ENCODE measurements at places on chromosomes 11 and 22.

- DNase-seq: no peak
These were observed 62.5 kb upstream of the CD44 start for GRCh38 chr11:35076201-35077100.

GRCh38 chr22:31286360-31287255, 5.7 kb downstream of the PIK3IP1 start:
- DNase-seq: no peak

- DNase-seq: no peak
These were observed 4.8 kb upstream of the APOBEC3H start for GRCh38 chr22:39092111-39092862.

- peak; percentile 55 for DNase-seq
These were observed 209.6 kb downstream of the BUD13 start for GRCh38 chr11:116563028-116563711.

GRCh38 chr11:2220173-2220771, 48.7 kb upstream of the TH start:
- no peak for DNase-seq

- DNase-seq: no peak
These were observed 41.2 kb downstream of the SYTL2 start for GRCh38 chr11:85769771-85770170.

DNA sequence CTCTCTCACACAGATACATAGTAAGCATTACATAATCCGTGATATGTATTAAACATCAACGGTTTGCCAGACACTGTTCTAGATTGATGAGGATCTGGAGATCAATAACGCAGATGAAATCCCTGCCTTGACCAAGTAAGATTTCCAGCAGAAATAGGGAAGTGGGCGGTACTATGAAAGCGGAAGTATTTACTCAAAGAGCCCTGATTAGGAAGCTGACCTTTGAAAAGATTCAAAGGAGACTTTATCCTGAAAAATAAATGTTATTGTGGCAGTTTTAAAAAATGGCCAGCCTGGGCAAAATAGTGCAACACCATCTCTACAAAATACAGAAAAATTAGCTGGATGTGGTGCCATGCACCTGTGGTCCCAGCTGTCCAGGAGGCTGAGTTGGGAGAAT, 26.8 kb downstream of the GAB2 start:
- DNase-seq: no peak

GRCh38 chr11:128779036-128779435, 85.2 kb downstream of the FLI1 start:
- DNase-seq: no peak

- no peak for DNase-seq
These were observed 183.1 kb downstream of the NAV2 start for GRCh38 chr11:19895776-19896175.

DNA sequence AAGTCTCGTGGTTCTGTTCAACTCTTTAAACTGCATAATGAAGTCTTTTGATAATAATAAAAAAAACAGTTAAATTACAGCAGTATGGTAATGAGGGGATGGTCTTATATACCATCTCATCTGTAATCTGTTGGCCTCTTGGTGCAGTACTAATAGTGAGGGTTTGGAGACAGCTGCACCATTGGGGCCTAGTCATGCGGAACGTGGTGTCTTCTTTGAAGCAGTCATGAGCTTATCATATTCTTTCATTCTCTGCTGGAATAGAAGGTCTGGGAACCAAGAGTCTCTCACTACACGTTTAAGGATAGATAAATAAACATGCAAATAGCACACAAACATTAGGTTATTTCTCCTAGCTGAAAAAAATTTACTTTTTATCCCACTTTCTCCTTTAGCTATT, 40.9 kb upstream of the OR9Q1 start:
- no peak for DNase-seq

GRCh38 chr22:35703861-35704584, 13.6 kb upstream of the APOL5 start:
- DNase-seq: no peak

- no peak for DNase-seq
These were observed 5.8 kb upstream of the MRTFA start for GRCh38 chr22:40642316-40642715.

GRCh38 chr11:88359541-88359940, 22.0 kb upstream of the CTSC start:
- DNase-seq: no peak

DNA sequence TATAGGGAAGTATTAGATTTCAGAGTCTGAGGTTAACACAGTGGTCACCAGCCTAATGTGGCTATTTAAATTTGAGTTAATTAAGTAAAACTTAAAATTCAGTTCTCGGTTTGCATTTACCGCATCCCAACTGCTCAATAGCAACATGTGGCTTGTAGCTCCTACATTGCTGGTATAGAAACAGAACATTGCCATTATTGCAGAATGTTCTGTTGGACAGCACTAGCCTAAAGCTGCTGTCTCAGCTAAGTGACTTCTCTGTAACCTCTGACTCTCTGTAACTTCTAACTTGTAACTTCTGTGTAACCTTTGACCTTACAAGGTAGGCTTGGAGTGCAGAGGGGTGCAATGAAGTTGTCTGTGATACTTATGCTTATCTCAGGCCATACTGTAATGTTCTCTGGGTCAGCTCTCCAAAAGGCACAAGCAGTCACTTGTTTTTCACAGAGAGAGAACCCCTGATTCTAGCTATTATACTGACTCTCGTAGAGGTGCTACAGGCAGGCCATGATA, 78.7 kb downstream of the ZNRF3 start:
- no peak for DNase-seq

DNA sequence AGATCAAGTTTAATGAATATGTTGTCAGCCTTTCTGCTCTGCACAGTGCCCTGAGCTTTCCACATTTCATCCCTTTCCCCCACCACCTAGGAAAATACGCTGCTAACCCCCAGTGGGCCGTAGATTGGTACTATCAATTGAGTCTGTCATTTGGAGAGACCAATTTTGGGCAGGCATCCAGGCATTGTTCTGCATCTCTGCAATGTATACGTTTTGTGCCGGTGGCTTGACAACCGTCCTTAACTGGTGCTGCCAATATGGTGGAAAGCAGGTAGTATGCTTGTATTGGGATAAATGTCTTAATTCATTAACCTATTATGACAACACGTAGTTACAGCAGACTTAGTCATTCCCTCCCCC, 1.3 kb downstream of the ELMOD1 start:
- DNase-seq: no peak

DNA sequence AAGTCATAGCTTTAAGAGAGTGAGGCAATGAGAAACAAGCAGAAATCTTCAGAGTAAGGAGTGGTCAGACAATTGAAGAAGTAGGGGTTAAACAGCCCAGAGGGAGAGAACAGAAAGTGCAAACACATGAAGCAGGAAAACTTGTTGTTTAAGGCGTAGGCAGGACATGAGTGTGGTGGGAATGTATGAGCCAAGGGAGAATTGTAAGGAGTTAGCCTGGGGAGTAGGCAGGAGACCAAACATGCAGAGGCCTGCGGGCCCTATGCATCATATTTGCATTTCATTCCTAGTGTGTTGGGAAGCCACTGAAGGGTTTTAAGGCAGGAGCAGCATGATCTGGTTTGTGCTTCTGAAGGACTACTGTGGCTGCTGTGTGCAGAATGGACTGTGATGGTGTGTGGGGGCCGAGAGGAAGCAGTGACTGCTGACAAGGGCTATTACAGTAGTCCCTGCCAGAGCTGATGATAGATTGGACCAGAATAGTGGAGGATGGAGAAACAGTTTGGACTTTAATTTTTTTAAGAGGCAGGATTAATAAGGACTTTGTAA, 179.9 kb upstream of the C11orf87 start:
- no peak for DNase-seq

DNA sequence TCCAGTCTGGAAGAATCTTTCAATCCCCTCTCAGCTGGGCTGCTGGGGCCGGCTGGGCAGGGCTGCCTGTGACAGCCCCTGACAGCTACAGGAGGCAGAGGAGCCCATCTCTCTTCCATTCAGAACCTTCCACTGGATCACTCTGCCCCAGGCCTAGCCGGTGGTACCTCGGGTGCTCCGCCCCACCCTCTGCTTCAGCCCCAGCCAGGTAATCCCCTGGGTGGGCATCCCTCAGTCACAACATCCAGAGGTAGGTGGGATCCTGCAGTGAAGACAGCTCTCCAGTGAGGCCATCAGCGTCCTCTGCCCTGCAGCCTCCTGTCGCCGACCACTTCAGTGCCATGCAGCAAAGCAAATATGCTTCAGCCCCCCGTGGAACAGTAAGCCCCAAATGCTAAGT, 223.7 kb downstream of the DSCAML1 start:
- no peak for DNase-seq

GRCh38 chr22:42801252-42802080, 55.6 kb downstream of the ARFGAP3 start:
- DNase-seq: no peak

GRCh38 chr22:42972649-42973535, 42.1 kb downstream of the PACSIN2 start:
- DNase-seq: no peak

- peak; percentile 87 for DNase-seq
These were observed 2.5 kb upstream of the BEST1 start for GRCh38 chr11:61947486-61948210.

GRCh38 chr11:58928107-58928499, 11.2 kb upstream of the GLYATL1 start:
- no peak for DNase-seq

- no peak for DNase-seq
These were observed 54.6 kb upstream of the TOP3B start for GRCh38 chr22:22037229-22037628.

DNA sequence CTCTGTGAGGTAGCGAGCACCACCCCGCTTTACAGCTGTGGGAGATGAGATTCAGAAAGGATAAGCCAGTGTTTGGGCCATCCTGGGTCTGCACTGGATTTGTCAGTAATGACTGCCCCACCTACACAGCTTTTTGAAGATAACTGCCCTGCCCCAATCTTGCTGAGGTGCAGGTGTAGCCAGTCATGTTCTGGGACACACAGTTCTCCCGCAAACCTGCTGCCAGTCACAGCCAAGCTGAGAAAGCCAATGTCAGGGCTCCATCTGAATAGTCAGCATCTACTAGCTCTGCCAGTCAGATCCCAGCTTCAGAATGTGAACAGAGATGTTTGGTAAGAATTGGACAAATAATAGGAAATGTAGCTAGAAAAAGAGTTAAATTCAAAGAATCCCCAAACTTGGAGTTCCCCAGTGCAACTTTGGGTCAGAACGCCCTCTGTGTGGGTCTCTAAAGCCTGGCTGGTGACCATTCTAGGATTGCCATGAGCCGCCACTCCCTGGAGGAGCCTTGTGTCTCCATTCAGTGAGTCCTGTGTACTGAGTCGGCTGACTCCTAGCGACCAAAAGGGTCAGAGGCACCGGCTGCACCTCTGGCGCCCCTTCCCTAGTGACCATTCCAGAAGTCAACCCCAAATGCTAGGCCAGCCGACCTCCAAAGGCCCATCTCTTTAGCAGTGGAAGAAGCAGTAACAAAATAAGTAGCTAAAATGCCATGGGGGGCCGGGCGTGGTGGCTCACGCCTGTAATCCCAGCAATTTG, 2.4 kb upstream of the MB start:
- DNase-seq: no peak

GRCh38 chr11:40292721-40293508, 1166.5 kb downstream of the LRRC4C start:
- no peak for DNase-seq

GRCh38 chr11:32145282-32145681, 54.4 kb downstream of the RCN1 start:
- no peak for DNase-seq

GRCh38 chr11:64250415-64251015, 815 bp upstream of the PLCB3 start:
- DNase-seq: no peak

DNA sequence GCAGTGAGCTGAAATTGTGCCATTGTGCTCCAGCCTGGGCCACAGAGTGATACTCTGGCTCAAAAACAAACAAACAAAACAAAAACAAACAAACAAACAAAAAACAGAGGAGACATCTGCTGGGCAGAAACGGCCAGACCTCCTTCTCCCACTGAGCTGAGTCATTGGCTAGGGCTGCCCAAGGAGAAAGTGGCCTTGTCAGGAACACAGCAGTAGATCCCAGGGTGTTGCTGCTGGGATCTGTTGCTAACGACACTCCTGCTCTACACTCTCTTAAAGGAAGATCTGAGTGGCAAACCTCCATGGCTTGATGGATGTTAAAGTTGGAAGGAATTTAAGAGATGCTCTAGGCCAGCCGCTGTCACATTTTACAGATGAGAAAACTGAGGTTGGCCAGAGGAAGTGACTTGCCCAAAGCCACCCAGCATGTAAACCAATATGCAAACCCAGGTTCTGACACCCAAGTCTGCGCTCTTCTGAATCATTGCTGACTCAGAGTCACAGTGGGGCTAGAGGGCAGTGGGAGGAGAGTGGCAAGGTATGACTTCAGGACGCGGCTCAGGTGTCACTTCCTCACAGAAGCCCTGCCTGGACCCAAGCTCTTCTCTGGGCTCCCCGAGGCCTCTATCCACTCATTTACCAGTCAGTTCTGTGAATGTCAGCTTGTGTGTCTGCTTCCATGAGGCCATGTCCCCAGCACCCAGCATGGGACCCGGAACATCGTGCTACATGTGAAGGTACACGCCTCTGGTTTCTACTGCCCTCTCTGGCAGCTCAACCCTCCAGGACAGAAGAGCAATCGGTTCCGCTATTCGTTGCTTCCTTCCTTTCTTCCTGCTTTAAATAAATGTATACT, 11.3 kb upstream of the GDPD5 start:
- no peak for DNase-seq

DNA sequence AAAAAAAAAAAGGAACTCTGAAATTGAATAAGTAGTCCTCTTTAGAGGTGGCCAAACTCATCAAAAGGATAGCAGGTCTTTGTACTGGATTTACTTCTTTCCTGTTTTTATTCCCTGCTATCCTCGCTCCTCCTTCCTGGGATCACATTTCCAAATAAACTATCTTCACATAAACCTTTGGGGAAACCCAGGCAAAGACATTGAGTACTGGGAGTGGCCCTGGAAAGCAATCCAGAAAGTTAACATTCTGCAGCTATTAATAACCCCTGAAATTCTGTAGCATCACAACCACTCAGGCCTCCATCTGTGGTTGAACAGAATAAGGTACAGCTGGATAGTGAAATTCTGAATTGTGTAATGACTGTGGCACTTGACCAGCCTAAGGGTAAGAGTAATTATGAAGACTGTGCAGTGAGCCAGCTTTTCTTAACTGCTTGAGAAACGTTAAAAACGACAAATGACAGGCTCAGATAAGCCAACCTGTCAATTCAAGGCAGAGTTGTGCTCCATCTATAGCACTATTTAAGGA, 58.8 kb downstream of the ISX start:
- DNase-seq: no peak

DNA sequence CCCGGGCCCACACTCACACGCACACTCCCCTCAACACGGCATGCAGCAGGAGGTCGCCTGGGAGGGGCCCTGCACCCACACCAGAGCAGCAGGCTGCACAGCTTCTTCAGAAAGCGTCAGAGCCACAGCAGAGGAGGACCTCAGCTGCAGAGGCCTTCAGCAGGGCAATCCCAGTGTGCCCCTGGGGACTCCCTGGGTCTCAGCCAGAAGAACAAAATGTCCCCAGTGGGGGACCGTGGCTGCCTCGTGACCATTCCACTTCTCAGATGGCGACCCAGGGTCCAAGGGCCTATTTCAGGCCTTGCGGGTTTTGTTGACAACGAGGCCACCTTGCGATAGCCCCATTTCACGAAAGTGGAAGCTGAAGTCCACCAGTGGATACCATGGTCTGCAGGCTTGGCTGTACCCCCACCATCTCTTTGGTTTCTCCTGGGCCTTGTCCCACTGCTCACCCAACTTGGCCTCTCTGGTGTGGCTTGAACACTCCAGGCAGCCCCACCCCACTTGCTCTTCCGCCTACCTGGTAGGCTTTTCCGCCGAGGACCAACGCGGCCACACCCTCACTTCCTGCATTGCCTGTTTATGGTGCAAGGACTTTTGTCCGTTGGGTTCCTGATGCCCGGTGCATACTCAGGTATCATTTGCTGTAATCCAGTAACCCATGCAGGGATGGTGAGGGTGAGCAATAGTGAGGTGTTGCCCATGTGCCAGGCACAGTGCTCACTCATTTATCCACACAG, 38.1 kb downstream of the MB start:
- DNase-seq: no peak

Measured in AG08396 (cell line).